Cerebellar nuclear complex (tissue), 1 donor: ENCODE measurements at places on chromosomes 4 and X.

DNA sequence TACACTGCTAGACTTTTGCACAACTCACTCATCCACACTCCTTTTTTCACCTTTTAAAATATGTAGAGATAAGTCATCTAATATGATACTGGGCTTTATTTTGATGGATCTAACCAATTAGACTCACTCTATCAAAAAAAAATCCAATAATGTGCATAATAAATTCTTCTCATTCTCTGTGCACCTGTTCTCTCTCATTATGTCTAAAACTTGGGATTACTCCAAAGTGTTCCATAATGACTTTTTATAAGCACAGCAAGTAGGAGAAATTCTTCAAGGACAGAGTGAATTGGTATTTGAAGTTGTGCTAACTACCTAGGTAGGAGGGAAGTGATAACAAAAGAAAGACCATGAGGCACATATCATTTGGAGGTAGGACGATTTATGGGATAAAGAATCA, 1438.8 kb downstream of the PCDH7 start:
- no peak for DNase-seq

GRCh38 chrX:118795528-118796280, 27.9 kb upstream of the ZCCHC12 start:
- DNase-seq: no peak

DNA sequence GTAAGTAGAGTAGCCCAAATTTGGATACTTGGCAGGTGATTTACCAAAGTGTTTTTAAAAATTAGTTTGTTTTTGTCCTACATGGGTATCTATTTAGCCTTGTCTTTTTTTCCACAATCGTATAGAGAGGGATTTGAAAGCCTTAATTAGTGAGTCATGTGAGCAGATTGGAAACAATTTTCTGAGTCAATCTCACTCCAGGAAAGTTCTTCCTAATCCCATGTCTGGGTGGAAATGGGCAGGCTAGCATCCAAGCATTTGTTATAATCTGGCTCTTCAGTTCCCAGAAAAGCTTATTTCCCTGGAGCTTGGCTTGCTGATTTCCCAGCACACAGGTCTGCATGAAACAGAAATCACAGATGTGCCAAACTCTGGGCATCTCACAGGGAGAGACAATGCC, 426.9 kb upstream of the BOD1L1 start:
- DNase-seq: no peak

DNA sequence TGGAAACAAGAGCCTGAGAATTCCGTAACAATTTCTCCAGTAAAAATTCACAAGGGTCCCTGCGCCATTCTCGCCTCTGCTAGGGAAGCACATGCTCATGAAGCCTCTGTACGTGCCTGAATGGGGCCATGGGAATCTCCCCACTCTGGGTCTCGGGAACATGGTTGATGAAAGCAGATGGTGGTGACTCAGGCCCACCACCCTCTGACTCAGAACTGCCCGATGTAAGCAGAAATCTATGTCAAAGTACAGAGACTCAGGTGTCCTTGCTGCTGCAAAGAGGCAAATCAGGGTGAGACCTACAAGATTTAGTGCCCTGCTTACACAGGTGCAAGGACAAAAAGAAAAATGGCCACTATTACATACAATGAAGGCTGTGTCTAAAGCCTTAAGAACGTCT, 65.0 kb downstream of the SCD5 start:
- DNase-seq: no peak

GRCh38 chrX:154490021-154490413, 412 bp downstream of the SLC10A3 start:
- no peak for DNase-seq

GRCh38 chrX:15790769-15791290, 546 bp downstream of the ZRSR2 start:
- DNase-seq: no peak

GRCh38 chr4:70945046-70945445, 42.9 kb downstream of the MOB1B start:
- no peak for DNase-seq
